ENCODE measurements at places on chromosomes 11 and 22.

GRCh38 chr11:69395287-69395686, 86.2 kb upstream of the LINC01488 start:
- DNase-seq = no peak

GRCh38 chr11:58688789-58689503, 42.8 kb downstream of the GLYAT start:
- DNase-seq = no peak

DNA sequence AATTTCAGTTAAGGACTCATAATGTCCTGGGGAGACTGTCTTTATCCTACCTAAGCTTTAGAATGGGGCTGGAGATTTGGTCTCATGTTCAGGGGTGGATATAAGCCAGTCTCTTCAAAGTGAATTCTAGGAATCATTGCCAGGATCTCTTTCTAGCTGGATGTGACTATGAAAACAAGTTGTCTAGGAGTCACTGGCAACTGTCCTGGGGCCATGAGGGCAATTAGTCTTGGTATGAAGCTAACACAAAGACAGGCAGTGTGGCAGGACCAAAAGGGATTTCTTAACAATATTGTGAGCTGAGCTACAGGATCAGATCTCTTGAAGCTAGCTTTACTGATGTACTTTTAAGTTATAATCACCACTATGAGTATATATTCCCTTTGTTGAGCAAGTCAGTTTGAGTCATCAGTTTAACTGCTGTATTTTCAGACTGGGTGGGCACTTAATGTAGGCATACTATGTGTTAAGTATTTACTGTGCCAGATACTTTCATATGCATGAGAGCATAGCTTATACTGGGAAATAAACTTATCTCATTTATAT, 390.0 kb upstream of the CCDC90B start:
- no peak for DNase-seq

- no peak for DNase-seq
These were observed 7.7 kb upstream of the DGAT2 start for GRCh38 chr11:75760710-75761493.

DNA sequence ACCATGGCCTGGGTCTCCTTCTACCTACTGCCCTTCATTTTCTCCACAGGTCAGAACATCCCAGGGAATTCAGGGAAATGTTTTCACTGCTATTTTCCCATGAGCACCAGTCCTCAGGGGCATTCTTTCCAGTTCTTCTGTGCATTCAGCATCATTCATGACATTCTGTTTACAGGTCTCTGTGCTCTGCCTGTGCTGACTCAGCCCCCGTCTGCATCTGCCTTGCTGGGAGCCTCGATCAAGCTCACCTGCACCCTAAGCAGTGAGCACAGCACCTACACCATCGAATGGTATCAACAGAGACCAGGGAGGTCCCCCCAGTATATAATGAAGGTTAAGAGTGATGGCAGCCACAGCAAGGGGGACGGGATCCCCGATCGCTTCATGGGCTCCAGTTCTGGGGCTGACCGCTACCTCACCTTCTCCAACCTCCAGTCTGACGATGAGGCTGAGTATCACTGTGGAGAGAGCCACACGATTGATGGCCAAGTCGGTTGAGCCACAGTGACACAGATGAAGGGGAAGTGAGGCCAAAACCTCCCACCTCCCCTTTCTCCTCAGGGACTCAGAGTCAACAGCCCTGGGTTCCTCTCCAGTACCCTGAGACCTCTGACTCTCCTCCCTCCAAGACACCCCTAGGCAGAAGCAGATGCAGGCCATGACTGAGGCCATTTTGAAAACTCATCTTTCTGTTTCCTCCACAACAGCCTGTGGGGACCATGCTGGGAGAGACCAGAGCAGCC, 15.9 kb upstream of the IGLL5 start:
- no peak for DNase-seq

- no peak for DNase-seq
These were observed 89.0 kb downstream of the CCDC73 start for GRCh38 chr11:32705309-32706033.

DNA sequence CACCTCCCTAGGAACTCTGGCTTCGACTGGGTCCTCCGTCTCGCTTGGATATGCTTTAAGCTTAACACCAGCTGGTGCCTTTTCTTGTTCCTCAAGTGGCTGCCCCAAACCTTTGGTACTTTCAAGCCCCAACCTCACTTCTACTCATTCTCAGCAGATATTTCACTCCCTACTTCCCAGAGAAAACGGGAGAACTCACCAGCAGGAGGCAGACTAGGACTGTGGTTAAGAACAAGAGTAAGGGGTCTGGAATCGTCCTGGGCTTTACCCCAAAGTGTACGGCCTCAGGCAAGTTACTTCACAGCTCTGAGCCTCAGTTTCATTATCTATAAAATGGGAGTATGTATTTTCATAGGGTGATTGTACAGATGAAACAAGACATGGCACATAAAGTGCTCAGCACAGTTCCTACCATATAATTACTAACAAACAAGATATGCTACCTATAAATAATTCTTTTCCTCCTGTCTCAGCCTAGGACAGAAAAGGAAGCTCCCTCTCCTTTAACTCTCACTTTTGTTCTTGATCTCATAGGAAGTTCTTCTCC, 37.8 kb downstream of the PAMR1 start:
- DNase-seq = no peak

DNA sequence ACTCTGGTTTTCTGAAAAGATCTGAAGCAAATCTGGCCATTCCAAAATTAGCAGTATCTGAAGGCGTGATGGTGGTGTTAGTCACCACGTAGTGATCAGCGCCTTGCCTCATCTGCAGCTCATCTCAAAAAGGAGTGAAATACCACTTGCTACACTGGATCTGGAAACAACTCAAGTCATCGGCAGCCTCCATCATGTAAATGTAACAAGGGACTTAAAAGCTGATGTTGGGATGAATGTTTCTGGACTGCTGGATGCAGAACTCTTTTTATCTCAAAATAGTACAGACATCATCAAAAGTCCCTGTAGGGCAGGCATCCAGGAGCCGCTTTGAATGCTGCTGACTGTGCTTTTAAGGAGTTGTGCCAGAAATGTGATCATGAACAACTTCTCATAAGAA, 14.1 kb upstream of the APLP2 start:
- no peak for DNase-seq

DNA sequence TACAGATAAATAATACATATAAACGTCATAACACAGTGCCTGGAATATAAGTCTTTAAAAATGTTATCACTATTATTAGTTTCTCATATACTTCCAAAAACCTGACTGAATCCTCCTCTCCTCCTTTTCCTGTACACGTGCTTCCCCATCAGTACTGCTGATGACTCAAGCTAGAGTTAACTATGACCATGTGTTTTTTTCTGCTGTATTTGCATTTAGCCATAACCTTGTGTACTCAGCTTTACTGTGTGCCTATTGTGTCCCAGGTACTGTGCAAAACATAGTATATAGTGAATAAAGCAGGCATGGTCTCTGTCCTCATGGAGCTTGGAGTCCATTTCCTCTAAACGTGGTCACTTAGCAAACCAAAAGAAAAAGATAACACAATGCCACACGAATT, 56.5 kb upstream of the ARHGAP32 start:
- no peak for DNase-seq

All from CD4-positive, alpha-beta T cell treated with Interleukin-12 subunit alpha and Interleukin-12 subunit beta, for 1 hour (primary cell).